Activated CD4-positive, alpha-beta T cell treated with anti-CD3 and anti-CD28 coated beads, Interleukin-2, amount 50 U/mL, for 1 hour (primary cell): ENCODE measurements at places on chromosomes 1 and 21.

- no peak for DNase-seq
Observed at GRCh38 chr1:67977756-67978155, 72.7 kb downstream of the DIRAS3 start.

GRCh38 chr1:98286656-98287055 is 365.8 kb upstream of the DPYD start:
- no peak for DNase-seq

- DNase-seq = no peak
Observed at GRCh38 chr1:220681220-220681880, 8.8 kb upstream of the C1orf115 start.

- DNase-seq = no peak
Observed at GRCh38 chr1:171134204-171134923, 43.7 kb downstream of the FMO3 start.

DNA sequence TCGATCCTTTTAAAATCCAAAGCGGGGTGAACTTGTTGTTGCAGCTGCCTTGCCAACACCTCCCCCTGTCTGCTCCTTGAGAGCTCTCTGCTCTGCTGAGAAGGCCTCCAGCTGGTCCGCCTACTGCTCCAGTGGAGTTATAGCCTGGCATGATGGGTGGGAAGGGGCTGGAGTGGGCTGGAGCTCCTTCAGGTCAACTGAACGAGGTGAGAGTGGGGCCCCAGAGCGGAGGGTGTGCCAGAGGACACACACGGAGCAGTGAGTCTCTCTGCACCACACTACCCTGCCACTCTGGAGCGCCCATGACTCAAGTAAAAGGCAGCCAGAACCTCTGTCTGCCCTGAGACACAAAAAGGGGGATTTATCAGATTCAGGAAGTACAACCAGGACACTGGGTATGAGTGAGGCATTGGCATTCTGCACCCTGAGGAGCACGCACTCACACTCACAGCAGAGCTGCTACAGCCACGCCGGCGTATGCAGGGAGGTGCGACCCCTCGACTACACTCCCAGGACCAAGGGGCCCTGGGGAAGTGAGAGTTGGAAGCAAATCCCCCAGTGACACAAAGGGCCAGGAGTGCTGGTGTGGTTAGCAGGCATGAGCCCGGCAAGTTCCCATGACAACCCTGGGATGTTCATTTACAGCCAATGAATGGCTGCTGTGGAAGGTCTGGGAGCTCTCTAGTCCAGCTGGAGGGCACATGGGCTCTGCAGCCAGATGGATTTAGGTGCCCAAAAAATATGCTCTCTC is 28.0 kb upstream of the EVA1B start:
- no peak for DNase-seq

- no peak for DNase-seq
Observed at GRCh38 chr1:184610876-184611595, 143.6 kb downstream of the EDEM3 start.

- DNase-seq = no peak
Observed at GRCh38 chr1:230555814-230556213, 86.5 kb upstream of the COG2 start.

DNA sequence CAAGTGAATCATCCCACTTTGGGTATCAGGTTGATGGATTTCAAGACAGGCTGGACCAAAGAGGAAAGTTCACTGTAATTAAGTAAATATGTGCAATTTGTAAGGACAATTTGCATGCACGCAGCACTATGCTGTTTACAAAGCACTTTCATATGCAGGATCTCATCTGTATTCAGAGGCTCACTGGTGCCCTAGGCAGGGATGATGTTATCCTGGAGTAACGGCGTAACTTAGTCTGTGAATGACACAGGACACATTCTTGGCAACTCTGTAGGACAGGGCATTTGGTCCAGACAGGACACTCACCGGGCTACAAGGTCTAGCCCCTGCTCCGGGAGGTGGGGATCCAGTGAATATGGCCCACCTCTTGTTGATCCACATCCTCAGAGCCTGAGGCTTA is 365.4 kb upstream of the DUSP10 start:
- DNase-seq = no peak

DNA sequence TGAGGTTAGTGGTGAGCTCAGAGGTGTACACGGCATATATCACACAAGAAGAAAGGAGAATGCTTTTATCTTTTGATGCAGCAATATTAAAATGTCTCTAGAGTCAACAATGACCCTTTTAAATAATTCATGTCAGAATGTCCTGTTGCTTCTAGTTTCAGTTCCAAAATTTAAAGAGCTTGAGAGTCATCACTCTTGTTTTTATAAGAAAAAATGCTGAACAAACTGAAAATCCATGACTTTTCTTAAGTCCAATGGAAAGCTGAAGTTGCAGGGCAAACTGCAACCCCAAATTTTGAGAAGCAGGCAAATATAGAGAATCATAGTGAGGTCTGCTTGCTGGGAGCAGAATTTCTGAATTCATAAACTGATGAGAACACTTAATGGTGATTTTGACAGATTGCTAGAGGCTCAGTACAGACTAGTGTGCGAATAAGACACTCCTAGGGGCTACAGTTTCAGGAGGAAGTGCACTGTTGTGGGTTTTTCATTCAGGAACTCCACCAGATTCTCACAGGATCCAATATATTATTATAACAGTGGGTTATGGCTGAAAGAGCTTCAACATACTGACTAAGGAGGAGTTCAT is 135.1 kb downstream of the CLIC6 start:
- no peak for DNase-seq

DNA sequence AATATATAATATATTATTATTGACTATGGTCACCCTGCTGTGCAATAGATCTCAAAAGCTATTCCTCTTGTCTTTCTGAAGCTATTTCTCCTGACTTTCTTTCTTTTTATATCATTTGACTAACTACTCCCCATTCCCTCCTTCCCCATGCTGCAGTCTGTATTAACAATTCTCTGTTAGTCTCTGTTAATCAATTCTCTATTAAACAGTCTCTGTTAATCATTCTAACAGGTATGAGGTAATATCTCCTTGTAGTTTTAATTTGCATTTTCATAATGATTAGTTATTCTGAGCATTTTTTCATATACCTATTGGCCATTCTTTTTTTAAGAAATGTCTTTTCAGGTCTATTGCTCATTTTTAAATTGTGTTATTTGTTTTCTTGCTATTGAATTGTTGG is 201.0 kb upstream of the B3GALT2 start:
- DNase-seq = no peak
